ENCODE measurements at places on chromosomes 4 and X. TPM values are rescaled to one million over a fixed set of nuclear protein-coding genes. Genes with fewer than 3 reads are reported as not detected.

The ZFP92 gene
- 0.54 TPM for total RNA-seq

The DRD5 gene
- total RNA-seq: not detected

The GNRHR gene
- not detected for total RNA-seq

The FAM47A gene
- not detected for total RNA-seq

The RHOH gene
- total RNA-seq: 0.16 TPM

The TEX11 gene
- not detected for total RNA-seq

The PPARGC1A gene
- 0.14 TPM for total RNA-seq

The ARHGAP6 gene
- total RNA-seq: not detected

The CXorf49 gene
- total RNA-seq: not detected

The KLF8 gene
- total RNA-seq: not detected

The CABS1 gene
- total RNA-seq: not detected

The TKTL2 gene
- total RNA-seq: not detected

The MAGEA4 gene
- not detected for total RNA-seq

The PCDH11X gene
- total RNA-seq: not detected

The TEX28 gene
- total RNA-seq: not detected

The CLGN gene
- total RNA-seq: 4.2 TPM

The CPZ gene
- total RNA-seq: 0.21 TPM

The VCX gene
- not detected for total RNA-seq

The RTL3 gene
- not detected for total RNA-seq

The ODAPH gene
- total RNA-seq: not detected

The CENPVL2 gene
- total RNA-seq: not detected

The FRG2 gene
- total RNA-seq: 0.09 TPM

The VCX3B gene
- total RNA-seq: not detected

The SLC9B1 gene
- 0.09 TPM for total RNA-seq

The CDKL2 gene
- 0.84 TPM for total RNA-seq

The BEX5 gene
- total RNA-seq: not detected

The HTT-AS gene
- total RNA-seq: not detected

The LONRF3 gene
- 2.9 TPM for total RNA-seq

The MTNR1A gene
- 0.33 TPM for total RNA-seq

The USP26 gene
- not detected for total RNA-seq

The ADH7 gene
- total RNA-seq: not detected

The SERPINA7 gene
- total RNA-seq: not detected

The PRDM8 gene
- total RNA-seq: 0.41 TPM

The MAGEA1 gene
- 0.15 TPM for total RNA-seq

The ANKRD50 gene
- 5.2 TPM for total RNA-seq

The XAGE1A gene
- 36.0 TPM for total RNA-seq

The FAT4 gene
- total RNA-seq: 1.4 TPM

The FATE1 gene
- total RNA-seq: not detected
